ENCODE measurements at places on chromosomes 2 and 18.

- no peak for DNase-seq
These were observed 35.8 kb upstream of the EML6 start for GRCh38 chr2:54687595-54688152.

DNA sequence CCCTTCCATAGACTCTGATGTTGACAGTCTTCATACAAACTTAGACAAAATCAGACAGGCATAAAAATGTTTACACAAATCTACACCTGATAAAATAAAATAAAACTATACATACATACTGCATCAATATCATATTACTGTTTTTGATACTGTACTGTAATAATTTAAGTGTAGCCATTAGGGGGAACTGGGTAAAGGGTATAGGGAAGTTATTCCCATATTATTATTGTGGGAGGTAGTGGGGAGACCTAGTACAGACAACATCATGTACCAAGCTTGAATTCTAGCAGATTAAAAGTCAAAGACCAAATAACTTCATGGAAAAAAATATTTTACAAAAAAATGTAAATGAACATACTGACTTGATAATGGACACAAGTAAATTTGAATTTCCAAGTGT is 43.3 kb downstream of the PUM2 start:
- DNase-seq: no peak

DNA sequence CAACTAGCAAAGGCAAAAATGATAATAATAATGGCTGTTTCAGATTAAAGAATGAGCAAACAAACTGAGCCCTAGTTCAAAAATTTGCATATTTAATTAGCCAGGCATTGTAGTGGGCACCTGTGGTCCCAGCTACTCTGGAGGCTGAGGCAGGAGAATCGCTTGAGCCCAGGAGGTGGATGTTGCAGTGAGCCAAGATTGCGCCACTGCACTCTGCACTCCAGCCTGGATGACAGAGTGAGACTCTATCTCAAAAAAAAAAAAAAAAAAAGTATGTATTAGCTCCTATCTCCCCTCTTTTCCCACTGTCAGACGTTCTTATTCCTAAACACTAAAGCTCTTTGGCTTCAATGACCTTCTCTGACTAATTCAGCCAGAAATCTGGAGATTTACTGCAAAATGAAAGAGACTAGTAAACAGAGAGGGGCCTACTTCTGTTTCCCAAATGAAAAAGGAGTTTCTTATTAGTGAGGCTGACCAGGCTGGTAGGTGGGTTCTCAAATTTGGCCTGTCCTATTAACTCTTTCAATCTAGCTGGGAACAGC is 3.9 kb upstream of the SRBD1 start:
- no peak for DNase-seq

DNA sequence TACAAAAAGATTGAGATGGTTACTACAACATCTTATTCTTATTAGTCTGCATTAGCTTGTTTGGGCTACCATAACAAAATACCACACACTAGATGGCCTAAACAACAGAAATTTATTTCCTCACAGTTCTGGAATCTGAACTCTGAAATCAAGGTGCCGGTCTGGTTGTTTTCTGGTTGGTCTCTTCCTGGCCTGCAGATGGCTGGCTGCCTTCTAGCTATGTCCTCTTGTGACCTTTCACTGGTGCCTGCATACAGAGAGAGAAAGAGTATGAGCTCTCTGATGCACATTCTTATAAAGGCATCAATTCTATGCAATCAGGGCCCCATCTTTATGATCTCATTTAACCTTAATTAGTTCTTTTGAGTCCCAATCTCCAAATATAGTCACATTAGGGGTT is 696.5 kb downstream of the TDRD15 start:
- DNase-seq: no peak

DNA sequence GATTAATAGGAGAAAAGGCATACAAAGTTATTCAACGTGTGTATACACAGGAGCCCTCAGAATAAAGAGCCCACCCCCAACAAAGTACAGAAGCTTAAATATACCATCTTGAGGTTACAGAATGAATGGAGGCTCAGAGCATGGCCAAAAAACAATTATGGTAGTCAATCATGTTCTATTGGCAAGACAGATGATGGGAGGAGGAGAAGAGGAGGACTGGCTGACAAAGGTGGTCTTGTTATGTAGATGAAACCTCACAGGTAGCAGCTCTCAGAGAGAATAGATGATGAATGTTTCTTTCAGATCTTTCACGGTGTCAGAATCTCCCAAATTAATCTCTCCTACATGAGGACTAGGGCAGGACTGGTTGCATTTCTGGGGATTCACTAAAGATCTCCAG is 66.0 kb downstream of the ARL4C start:
- DNase-seq: no peak

- no peak for DNase-seq
These were observed 99.0 kb upstream of the MCFD2 start for GRCh38 chr2:47014564-47015051.

DNA sequence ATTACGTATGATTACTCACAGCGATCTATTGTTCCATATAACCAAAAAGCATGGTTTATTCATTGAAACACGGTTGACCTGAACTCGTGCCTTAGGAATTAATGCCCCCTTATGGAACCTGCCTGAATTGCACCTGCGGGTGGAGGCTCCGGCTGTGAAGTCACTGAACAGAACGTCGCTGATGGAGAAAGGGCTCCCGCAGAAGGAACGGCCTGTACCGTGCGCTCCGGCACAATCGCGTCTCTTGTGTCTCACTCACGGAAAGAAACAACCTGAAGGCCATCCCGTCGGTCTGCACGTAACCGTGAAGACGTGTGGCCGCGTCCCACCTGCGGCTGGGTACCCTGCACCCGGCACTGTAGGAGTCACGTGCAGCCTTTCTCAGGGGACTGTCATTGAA is 133.1 kb downstream of the NFATC1 start:
- DNase-seq: no peak

GRCh38 chr2:223099561-223099960 is 47.6 kb downstream of the KCNE4 start:
- DNase-seq: no peak

DNA sequence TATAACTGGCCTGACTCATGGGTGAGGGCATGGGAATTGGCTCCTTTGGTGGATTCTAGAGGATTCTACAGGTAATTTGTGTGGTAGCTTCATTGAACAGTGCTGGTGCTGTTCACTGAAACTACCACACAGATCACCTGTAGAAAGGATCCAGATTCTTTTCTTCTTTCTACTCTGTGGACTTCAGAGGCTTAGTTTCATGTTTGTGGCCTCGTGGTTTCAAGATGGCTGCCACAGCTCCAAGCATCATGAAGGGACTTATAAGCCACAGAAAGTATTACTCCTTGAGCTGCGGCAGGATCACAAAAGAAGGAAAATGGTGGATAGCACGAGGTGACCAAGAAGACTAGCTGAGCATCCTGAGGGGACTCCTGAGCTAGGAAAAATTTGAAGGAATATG is 88.9 kb downstream of the ADCYAP1 start:
- no peak for DNase-seq

DNA sequence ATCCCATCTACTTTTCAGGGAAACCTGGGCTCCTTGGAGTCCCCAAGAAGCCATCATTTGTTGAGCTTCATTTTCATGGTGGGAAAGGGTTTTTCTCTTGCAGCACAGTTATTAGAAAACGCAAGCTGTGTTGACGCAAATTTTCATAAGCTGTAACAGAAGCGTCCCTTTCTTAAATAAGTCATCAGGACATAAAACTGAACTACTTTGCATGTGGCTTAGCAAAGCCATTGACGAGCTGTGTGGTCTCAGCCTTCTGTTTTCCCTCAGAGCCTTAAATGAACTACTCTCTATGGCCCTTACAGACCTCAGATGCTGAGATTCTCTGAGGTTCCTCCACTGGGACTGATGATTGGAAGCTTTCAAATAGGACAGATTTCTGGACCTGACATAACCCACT is 85.1 kb downstream of the ARL4C start:
- no peak for DNase-seq

GRCh38 chr2:200787351-200788120 is 24.2 kb upstream of the BZW1 start:
- no peak for DNase-seq

GRCh38 chr2:28637066-28638047 is 114.3 kb upstream of the PPP1CB start:
- DNase-seq: no peak

DNA sequence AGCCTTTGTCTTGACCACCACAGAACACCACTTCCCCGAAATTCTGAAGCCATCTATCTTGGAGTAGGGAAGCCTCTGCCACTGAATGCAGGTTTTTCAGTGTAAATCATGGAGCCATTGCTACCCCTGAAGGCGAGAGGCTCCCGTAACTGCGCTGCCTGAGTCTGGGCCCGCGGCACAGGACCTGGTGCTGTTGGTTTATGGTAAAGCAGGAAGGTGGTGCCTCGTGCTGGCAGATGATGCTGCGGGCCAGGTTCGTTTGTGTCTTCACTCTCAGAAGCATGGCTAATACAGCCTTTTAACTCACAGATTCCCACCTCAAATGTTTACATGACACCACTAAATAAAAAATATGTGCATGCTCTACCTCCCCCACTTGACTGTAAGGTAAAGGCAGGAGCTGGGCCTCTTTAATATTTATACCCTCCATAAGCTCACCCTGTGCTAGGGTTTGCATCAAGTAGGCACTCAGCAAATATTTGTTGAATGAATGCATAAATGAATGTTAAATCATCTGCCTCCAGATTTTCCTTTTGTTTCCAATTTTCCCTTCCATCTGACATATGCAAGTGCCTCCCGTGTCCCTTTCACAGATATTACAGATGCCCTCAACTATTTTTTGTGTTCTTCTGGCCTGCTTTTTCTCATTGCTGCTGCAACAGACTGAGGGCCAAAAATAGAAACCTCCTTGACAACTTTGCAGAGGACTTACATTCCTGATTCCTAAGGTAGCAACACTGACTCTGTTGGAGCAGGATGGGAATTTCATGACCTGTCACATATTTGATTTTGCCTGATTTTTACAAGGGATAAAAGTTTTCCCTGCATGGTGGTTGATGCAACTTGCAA is 83.5 kb upstream of the CPO start:
- no peak for DNase-seq

DNA sequence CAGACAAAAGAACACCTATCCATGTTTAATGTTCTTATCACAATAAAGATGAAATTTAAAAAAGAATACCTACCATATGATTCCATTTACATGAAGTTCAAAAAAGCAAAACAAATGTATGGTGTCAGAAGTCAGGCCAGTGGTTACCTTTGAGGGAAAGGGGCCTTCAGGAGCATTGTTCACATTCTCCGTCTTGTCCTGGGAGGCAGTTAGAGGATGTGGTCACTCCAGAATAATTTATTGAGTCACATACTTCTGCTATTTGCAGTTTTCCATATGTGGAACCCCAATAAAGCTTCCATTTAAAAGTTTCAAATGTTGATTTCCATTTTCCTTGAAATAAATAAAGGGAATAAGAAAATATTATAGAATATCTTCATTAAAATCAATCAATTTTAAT is 41.6 kb upstream of the POU3F3 start:
- no peak for DNase-seq

DNA sequence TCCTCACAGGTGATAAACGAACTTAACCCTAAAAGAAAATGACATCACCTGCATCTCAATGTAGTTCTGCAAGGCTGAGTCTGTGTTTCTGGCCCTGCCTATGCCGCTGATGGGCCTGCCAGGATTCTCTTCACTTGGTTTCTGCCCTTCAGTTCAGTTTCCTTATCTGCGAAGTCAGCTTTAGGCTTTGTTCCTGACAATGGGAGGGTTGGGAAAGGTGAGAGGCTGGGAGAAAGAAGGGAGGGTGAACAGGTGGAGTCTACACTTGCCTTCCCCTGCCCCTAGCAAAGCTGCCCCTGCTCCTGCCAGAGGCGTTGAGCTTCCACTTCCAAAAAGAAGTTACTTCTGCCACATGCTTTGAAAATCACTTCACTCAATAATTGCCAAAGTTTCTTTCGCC is 124.0 kb upstream of the APCDD1 start:
- DNase-seq: no peak

GRCh38 chr2:151560289-151560688 is 150.6 kb downstream of the RIF1 start:
- DNase-seq: no peak

DNA sequence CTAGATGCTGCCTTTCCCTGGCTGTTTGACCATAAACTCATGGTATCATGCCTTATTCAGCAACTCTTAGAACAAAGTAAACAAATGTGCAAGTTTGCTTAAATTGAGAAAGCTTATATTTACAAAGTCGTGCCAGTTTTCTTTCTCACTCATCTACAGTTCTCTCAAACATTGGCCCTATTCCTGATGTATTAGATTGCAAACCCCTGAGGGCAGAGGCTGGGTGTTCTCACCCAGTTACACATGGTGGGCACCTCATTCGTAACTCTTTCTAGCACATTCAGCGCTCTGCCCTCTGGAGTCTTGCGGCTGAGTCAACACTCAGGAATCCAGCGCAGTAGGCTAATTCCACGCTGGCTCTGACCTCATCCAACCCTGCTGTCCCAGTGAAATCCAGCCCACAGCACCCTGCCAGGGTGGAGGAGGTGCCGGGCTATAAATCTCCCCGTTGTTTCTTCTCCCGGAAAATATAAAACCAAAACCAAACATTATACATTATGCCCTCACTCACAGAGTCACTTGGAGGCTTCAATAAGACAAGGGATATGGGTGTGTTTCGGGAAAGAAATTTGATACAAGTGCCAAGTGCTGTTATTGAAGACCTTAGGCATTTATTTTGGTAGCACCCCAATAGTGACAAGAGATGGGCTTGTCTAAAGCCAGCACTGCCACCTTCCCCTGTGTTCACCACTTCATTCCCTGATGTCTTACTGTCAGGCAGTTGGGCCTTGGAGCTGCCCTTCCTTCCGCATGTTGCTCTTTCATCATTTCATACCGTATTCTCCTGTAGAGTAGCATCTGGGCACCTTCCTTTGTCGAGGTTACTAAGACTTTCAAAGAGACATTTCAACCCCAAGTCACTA is 287.4 kb downstream of the PRKCE start:
- DNase-seq: no peak

- no peak for DNase-seq
These were observed 179.0 kb downstream of the ASXL3 start for GRCh38 chr18:33757037-33757436.

DNA sequence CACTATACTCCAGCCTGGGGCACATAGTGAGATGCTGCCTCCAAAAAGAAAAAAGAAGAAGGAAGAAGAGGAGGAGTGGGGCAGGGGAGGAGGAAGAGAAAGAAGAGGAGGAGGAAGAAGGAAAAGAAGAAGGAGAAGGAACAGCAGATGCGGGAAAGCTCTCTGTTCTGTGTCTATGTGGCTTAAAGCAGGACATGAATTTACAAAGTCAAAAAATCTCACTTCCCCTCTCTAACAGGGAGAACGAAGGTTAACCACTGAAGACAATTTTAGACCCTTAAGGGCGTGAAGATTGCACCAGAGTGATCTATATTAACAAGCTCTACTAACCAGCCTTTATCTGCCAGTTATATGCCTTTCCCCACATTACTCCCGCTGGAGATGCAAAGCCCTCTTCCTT is 258.9 kb downstream of the METTL4 start:
- DNase-seq: no peak

- no peak for DNase-seq
These were observed 21.4 kb downstream of the TNFRSF11A start for GRCh38 chr18:62346333-62347088.

GRCh38 chr2:47190188-47190881 is 35.2 kb upstream of the STPG4 start:
- DNase-seq: no peak

- DNase-seq: no peak
These were observed 148.5 kb upstream of the CBLN2 start for GRCh38 chr18:72692595-72692994.

- DNase-seq: peak; percentile 16
These were observed 775 bp downstream of the SPRED2 start for GRCh38 chr2:65431421-65432226.

GRCh38 chr2:177629357-177630024 is 236.9 kb downstream of the AGPS start:
- DNase-seq: no peak
